ENCODE measurements at places on chromosomes 1 and 21.
A peak's percentile ranks its signal among the peaks of the same experiment; 100 is the strongest.

DNA sequence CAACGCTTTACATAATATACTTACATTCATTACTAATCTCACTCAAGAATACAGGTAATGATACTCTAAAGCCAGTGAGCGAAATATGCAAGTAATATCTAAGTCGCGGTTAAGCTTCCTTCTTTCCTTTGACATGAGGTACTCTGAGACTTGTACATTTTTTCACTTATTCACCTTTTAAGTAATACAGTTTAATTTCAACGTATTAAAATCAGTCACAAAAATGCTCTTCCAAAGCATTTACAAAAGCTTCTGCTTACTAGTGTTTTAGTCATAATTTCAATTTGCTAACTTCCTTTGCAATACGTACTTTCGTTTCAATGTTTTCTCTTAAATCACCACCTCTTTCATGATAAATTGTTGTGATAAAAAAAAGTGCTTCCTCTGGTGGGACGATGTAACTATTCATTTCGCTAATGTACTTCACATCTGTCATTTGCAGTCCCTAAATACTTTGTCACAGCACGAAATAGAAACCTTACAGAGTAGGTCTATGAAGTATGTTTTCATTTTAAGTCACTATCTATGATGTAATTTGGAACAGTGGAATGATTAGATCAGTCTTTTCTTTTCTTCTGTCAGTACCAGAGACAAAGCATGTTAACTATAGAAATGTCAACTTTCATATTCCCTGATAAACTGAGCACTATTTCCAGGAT, 34.0 kb upstream of the ADGRL4 start:
- DNase-seq: no peak

- DNase-seq: peak; percentile 30
Observed at GRCh38 chr1:184163674-184164465, 112.3 kb downstream of the TSEN15 start.

- DNase-seq: peak; percentile 85
Observed at GRCh38 chr1:206479183-206480125, 9.2 kb downstream of the IKBKE start.

DNA sequence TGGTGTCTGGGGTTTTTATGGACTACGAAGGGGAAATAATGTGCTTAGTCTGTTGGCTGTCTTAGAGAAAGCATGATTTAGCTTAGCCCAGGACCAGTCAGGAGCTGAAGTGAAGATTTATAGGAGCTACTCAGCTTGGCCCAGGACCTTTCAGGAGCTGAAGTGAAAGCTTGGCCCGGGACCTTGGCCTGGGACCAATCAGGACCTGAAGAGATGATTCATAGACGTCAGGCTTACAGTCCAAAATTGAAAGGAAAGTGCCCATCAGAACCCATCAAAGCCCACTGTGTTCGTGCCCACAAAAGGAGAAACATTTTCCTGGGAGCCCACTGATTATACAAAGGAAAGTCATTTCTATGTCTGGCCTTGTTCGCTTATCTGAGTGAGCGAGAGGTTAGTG, 35.6 kb downstream of the MSTO1 start:
- no peak for DNase-seq

DNA sequence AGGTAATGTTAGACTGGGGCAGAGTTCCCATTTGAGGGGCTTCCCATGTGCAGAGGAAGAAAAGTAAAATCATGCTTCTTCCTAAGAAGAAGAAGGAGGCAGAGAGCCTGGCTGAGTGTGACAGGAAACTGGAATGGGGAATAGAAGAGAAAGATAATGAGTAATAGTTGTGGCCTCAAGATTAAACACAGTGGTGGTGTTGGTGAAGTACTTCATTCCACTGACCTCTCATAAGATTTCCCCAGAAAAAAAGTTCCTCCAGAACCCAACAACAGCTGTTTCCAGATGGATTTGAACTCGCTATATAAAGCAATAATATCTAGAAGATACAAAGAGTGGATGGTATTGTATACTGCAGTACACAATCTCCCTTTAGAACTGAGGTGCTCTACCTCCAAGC, 13.0 kb downstream of the RGS1 start:
- DNase-seq: no peak

GRCh38 chr1:112929979-112930378, 26.0 kb downstream of the SLC16A1 start:
- DNase-seq: no peak

GRCh38 chr21:22351076-22351475, 1352.9 kb downstream of the NCAM2 start:
- DNase-seq: no peak

GRCh38 chr1:209844695-209845407, 17.1 kb downstream of the UTP25 start:
- no peak for DNase-seq

DNA sequence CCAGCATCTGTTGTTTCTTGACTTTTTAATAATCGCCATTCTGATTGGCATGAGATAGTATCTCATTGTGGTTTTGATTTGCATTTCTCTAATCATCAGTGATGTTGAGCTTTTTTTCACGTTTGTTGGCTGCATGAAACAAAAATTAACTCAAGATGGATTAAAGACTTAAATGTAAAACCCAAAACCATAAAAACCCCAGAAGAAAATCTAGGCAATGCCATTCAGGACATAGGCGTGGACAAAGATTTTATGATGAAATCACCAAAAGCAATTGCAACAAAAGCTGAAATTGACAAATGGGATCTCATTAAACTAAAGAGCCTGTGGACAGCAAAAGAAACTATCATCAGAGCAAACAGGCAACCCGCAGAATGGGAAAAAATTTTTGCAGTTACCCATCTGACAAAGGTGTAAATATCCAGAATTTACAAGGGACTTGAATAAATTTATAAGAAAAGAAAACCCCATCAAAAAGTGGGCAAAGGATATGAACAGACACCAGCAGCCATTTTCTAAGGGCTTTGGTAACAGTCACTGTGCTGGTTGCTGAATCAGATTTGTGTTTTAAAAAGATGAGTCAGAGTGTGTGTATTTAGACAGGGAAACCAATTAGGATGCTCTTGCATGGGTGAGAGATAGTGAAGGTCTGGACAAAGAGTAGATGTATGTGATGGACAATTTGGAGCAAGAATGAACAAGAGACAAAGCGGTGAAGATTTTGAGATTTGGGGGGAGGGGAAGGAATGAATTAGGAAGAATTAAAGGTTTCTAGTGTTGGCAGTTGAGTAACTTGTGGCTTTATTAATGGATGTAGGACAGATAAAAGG, 110.7 kb downstream of the RYR2 start:
- no peak for DNase-seq

DNA sequence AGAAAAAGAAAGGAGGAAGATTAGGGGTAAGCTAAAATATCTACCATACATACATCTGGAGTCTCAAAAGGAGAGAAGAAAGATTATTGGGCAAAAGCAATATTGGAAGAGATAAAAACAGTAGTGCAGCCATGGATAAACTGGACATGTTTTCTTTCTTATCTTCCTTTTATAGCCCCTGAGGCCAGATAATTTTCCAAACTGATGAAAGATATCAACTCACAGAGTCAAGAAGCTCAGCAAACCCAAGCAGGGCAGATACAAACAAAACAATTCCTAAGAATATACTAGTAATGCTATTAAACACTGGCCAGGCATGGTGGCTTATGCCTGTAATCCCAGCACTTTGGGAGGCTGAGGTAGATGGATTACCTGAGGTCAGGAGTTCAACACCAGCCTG, 5.8 kb upstream of the PSMB4 start:
- DNase-seq: no peak

GRCh38 chr1:205934788-205935187, 8.5 kb downstream of the SLC26A9 start:
- DNase-seq: no peak

- DNase-seq: peak; percentile 62
Observed at GRCh38 chr1:184222652-184223052, 164.2 kb upstream of the C1orf21 start.

GRCh38 chr1:101257500-101258325, 20.9 kb downstream of the S1PR1 start:
- DNase-seq: peak; percentile 38

DNA sequence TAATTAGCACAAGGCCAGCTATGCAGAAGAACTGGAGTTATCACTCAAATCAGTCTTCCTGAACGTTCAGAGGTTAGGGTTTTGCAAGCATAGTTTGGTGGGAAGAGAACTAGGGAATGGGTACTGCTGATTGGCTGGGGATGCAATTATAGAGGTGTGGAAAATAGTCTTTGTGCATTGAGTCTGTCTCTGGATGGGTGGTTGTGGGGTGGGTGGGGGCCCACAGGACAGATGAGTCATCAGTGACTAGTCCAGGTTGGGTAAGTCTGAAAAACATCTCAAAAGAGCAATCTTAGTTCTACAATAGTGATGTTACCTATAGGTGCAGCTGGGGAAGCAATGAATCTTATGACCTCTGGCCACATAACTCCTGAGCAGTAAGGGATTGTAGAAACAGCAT, 89.7 kb upstream of the HMCN1 start:
- DNase-seq: peak; percentile 48

DNA sequence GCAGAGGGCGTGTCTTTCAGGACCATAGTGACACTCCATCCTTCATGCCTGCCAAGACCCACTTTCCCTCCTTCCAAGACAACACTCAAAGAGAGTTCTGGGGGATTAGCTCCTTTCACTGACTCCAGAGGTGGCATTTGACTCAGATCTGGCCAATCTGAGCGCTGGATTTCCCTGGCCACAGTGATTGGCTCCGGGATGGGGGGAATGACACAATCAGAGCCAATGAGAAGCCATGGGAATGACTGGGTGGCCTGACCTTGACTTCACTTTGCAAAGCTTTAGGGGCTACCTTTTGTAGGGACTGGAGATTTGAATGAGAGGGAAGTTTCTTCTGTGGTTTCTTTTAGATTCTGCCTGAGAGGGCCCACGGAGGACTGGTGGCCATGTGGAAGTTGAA, 26.9 kb upstream of the WNT4 start:
- DNase-seq: no peak

GRCh38 chr1:163922743-163923201, 601.0 kb downstream of the NUF2 start:
- DNase-seq: no peak

- peak; percentile 37 for DNase-seq
Observed at GRCh38 chr1:92951141-92951582, 10.1 kb downstream of the DIPK1A start.

DNA sequence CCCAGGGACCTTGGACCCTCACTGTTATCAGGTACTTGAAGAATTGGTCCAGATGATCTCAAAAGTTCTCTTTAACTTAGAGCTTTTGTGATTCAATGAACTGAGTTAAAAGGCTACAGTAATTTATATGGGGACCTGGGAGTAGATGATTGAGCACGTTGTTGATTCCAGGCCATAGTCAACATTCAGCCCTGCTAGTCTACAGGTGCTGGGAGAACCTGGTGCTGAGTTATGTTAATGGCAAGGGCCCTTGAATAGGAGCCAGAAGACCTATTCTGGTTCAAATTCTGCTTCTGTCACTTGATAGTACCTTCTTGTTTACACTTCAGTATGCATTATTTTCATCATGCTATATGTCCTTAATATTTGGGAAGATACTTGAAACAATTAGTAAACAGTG, 11.2 kb downstream of the DYRK3 start:
- no peak for DNase-seq

- no peak for DNase-seq
Observed at GRCh38 chr1:35656148-35656862, 15.0 kb upstream of the PSMB2 start.

DNA sequence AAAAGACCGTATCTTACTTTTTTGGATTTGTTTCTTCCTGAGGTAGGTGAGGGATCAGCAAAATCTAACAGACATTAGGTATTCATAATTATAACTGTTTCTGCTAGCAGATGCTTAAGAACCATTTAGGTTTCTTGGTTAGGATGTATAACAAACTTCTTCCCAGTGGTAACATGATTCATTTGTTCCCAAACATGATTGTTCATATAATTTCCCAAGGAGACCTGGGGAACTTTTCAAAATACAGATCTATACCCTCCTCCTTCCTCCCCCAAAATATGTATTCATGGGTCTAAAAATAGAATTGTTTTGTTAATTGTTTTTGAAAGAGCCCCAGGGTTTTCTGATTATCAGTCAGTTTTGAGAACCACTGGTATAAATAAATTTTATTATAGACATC, 228.2 kb downstream of the COP1 start:
- no peak for DNase-seq

- no peak for DNase-seq
Observed at GRCh38 chr1:191895049-191895448, 263.2 kb upstream of the RGS18 start.

- no peak for DNase-seq
Observed at GRCh38 chr1:95229037-95229436, 5.0 kb upstream of the RWDD3 start.

DNA sequence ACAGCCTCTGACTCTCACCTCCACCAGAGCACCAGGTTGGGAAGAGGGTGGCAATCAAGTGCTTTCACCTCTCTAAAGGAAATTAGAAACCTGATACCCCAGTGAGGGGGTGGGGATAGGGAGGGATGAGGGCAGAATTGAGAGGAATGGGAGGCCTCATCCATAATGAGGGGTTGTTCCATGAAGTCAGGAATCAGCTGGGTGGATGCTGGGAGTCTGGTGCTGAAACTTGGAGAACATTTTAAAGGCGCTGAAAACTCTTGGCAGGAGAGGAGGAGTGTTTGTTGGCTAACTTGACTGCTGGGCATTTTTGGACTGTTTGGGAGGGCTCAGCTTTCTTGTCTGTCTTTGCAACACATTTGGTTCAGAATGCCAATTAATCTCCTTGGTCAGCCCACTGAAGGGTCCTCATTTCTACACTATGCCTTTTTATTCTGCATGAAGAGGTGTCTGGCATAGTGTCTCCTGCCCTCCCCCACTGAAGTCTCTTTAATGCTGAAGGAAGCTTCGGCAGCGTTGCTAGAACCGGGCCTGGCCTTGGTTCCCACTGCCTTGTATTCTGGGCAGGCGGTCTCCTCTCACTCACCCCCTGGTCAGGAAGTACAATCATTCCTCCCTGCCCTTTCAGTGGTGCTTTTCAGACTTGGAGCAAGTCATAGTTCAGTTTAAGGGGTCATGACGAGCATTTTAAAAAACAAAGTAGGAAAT, 2.2 kb downstream of the PHGDH start:
- no peak for DNase-seq

- no peak for DNase-seq
Observed at GRCh38 chr1:90809996-90810395, 92.9 kb upstream of the BARHL2 start.

GRCh38 chr21:14880922-14881321, 183.9 kb downstream of the NRIP1 start:
- DNase-seq: no peak

GRCh38 chr1:55232448-55233144, 17.4 kb upstream of the USP24 start:
- no peak for DNase-seq

DNA sequence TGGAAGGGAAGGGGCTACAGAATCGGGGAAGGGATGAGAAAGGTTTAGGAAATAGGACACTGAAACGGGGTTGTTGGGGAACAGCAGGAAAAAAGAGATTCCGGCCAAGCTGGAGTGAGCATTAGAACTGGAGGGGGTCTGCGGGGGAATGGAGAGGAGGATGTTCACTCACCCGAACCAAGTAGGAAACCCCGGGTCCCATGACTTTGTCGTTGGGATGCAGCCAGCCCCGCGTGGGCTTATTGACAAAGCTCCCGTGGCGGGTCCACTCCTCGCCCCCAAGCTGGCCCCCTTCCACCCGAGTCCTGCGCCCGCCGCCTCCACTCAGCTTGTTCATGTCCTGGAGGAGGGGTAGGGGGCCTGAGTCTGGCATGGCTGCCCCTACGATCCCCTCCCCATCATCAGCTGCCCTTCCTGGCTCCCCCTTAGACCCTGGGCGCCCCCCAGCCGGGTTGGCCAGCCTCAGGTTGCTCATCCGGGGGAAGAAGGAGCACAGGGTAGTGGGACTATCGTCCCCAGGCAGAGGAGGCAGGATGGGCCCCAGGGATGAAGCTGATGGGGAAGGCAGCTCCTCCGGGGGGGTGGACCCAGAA, 591 bp downstream of the SHC1 start:
- no peak for DNase-seq
